ENCODE measurements at places on chromosomes 7 and 10.

GRCh38 chr10:58436071-58436470, 50.9 kb downstream of the TFAM start:
- DNase-seq: peak; percentile 29

DNA sequence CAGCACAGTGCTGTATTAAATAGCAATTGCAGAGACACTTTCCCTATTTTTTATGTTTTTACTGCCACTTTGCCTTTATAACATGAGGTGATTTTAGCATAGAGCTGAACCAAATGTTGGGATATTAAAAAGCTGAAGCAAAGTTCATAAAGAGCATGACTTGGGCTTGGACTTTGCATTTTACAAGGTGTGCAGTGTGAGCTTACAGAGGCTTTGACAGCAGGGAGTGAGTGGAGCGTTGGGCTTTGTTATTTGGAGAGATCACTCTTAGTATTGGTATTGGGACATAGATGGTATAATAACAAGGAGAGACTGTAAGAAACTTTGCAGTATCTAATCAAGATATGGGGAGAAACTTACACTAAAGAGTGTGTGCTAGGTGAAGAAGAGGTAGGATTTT, 449.1 kb downstream of the AUTS2 start:
- no peak for DNase-seq

DNA sequence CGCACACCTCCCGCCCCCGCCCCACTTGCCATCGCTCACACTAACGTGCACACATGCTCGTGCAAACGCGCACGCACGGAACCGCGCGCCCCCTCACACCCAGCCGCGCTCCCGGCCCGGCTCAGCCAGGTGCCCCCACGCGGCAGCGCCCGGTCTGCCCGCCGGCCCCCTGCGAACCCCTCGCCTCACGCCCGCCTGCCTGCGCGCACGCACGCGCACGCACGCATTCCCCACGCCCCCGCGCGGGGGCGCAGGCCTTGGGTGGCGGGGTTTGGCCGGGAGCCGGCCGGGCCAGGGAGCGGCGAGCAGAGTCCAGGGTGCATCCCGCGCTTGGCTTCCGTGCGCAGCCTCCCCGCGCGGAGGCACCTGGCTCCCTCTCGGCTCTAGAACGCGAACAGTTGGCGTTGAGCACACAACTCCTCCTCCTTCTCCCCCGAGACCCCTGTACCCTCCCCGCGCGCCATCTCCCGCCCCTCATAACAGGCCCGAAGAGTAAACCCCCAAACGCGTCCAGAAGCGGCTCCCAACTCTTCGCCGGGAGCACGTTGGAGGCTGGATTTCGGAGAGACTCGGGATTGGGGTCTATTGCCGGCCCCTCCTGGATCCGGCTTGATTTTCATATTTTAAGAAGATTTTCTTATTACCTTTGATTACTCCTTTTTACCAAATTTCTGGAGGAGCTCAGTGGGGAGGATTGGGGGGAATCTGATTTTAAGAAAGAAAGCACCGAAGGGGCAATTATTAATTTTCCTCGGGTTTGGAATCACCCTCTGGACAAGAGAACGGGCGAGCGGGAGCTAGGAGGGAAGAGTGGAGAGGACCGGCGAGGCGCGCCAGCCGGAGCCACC, 527 bp upstream of the SORCS3 start:
- peak; percentile 38 for DNase-seq

- peak; percentile 68 for DNase-seq
Measured at GRCh38 chr10:22340329-22341189, 4.7 kb upstream of the SPAG6 start.

GRCh38 chr10:18157881-18158280, 17.7 kb downstream of the CACNB2 start:
- no peak for DNase-seq

DNA sequence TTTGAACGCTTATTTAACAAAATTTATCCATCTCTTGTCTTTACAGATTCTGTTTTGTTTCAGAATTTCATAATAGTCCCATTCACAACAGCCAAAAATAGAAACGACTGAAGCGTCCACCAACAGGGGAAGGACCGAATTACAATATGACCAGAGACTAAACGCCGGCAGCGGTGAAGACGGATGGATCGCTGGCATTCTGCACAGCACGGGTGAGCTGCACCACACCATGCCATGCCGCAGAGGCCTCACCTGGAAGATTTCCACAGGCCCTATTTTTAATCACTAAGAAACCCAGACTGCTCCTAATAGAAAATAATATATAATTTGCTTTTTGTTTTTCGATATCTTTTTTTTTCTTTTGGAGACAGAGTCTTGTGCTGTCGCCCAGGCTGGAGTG, 91.0 kb downstream of the ELFN1 start:
- no peak for DNase-seq

- DNase-seq: no peak
Measured at GRCh38 chr7:8128449-8129317, 133.3 kb downstream of the ICA1 start.

DNA sequence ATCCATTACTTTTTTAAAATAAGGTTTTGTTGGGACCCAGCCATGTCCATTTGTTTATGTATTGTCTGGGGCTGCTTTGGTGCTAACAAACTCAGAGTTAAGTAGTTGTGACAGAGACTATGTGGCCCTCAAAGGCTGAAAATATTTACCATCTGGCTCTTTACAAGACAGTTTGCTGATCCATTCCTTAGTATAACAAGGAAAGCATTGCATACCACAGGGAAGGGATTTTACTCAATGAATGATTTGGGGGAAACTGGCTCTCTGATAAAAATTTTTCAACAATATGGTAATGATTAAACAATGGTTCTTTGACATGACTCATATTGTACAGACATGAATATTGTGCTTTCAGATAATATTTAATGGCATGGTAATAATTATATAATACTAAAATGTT, 738.1 kb downstream of the KCNMA1 start:
- DNase-seq: no peak

DNA sequence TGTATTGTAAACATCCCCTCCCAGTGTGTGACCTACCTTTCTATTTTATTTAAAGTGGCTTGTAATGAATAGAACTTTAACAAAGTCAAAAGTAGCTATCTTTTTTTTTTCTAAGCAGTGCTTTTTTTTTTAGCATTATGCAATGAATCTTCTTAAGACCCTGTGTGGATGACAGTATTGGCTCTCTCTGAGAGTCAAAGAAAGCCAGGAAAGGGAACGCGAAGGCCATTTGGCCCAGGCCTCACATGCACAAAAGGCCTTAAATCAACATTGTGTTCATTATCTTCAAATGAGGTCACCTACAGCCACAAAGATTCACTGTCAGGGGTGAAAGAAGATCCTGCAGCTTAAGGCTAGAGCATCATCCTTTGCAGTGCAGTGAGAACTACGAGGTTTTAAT, 721.5 kb downstream of the GRID1 start:
- no peak for DNase-seq

- no peak for DNase-seq
Measured at GRCh38 chr10:132601567-132601966, 64.0 kb downstream of the INPP5A start.

GRCh38 chr7:108313086-108313485, 143.2 kb downstream of the NRCAM start:
- no peak for DNase-seq

- DNase-seq: peak; percentile 61
Measured at GRCh38 chr7:15326044-15326644, 235.7 kb downstream of the AGMO start.

GRCh38 chr7:112136271-112137008, 69.8 kb downstream of the DOCK4 start:
- DNase-seq: no peak

- no peak for DNase-seq
Measured at GRCh38 chr7:7751243-7752092, 33.1 kb upstream of the RPA3 start.

- DNase-seq: no peak
Measured at GRCh38 chr7:50156163-50156562, 63.1 kb upstream of the ZPBP start.

GRCh38 chr7:144391823-144392255, 11.7 kb downstream of the NOBOX start:
- DNase-seq: peak; percentile 83

DNA sequence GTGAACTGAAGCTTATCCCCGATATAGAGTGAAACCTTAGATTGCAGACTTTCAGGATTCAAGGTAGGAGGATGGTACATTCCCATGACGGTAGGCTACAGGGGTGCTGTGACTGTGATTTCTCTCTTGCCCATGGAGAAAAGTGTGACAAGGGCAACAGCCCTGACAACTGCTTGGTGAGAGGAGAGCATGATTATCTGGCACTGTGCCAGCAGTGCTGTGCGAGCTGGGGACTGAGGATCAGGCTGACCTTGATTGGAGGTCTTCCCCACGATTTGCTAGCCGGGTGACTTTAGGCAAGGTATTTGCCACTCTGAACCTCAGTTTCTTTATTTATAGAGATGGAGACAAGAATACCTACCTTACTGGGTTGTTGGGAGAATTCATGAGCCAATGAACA, 229.5 kb downstream of the PTEN start:
- no peak for DNase-seq

- DNase-seq: no peak
Measured at GRCh38 chr10:78916227-78916626, 152.5 kb upstream of the ZMIZ1 start.
